Stimulated activated CD4-positive, alpha-beta T cell treated with anti-CD3 and anti-CD28 coated beads, Interleukin-1b, Interleukin-23, amount 100 ng/mL, for 1 hour (primary cell): ENCODE measurements at places on chromosomes 4 and X.

- no peak for DNase-seq
Observed at GRCh38 chr4:52425751-52426326, 233.3 kb downstream of the USP46 start.

GRCh38 chrX:30504309-30504708 lies 73.3 kb downstream of the TASL start:
- no peak for DNase-seq

DNA sequence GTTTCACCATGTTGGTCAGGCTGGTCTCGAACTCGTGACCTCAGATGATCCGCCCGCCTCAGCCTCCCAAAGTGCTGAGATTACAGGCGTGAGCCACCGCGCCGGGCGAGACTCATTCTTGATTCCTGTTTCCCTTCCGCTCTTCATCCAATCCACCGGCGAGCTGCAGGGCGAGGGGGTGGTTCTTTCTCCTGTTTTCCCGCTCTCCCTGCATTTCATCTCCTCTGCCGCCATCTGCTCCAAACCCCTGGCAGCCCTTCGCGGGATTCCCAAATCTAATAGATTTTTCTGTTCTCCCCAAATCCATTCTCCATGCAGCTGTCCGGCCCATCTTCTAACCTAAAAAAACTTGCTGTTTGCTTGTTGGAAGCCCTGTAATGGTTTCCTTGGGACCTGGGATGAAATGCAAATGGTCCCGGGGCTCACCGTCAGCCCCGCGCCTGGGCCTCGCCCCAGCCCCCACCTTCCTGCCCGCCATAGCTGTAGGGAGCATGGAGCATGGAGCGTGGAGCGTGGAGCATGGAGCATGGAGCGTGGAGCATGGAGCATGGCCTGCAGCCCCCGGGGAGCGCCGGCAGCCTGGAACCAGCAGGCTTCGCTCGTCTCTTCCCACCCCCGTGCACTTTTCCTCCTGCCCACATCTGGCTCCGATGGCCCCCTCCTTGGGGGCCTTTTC lies 1.1 kb downstream of the ZFP42 start:
- DNase-seq: no peak

GRCh38 chrX:38570396-38570795 lies 9.1 kb downstream of the TSPAN7 start:
- no peak for DNase-seq

GRCh38 chr4:81509191-81509590 lies 37.5 kb upstream of the RASGEF1B start:
- DNase-seq: no peak

- DNase-seq: no peak
Observed at GRCh38 chrX:11311706-11312105, 18.5 kb downstream of the AMELX start.

GRCh38 chrX:76434103-76434741 lies 6.7 kb downstream of the MAGEE1 start:
- no peak for DNase-seq

GRCh38 chrX:131795442-131796229 lies 227.5 kb upstream of the STK26 start:
- DNase-seq: no peak

DNA sequence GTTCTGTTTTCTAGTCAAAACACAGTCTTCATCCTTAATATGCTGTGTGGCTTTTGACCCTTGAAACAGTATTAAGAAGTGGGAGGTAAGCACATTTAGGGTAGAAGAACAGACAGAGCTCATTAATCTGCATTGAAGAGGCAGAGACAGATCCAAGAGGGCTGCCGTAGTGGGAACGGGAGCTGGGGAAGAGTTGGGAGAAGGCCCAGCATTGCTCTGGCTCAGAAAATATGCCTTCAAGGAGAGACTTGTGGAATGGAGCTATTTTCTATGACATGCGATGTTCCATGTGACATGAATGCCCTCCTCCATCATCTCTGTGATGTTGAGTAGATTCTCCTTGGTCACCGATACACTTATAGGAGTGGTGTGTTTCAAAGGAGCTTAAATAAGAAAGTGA lies 273.3 kb upstream of the BOD1L1 start:
- no peak for DNase-seq

- DNase-seq: no peak
Observed at GRCh38 chr4:7193030-7193958, 956 bp downstream of the SORCS2 start.

- DNase-seq: no peak
Observed at GRCh38 chr4:168636506-168637196, 139.8 kb downstream of the PALLD start.
